ENCODE measurements at places on chromosomes 1 and 21.
A peak's percentile ranks its signal among the peaks of the same experiment; 100 is the strongest.

DNA sequence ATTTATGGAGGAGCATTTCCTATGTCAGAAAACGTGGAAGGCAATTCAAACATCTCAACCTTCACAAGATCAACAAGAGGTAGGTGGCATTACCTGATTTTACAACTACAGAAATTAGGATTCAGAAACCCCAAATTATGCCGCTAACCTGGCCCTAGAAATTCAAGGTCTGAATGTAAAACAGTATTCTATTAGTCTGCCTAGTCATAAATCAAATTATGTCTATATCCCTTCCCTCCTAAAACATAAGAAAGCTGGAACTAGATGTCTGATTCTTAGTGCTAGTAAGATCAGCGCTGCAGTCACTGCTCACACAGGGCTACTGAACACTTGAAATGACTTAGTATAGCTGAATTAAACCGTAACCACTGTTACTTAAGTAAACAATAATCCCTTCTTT is 1.4 kb downstream of the TOMM20 start:
- DNase-seq: no peak

GRCh38 chr1:17768651-17769241 is 13.6 kb downstream of the ACTL8 start:
- peak; percentile 28 for DNase-seq

GRCh38 chr1:32116531-32116930 is 8.7 kb downstream of the KPNA6 start:
- DNase-seq: no peak

GRCh38 chr21:38751379-38752050 is 54.2 kb upstream of the ETS2 start:
- DNase-seq: no peak

DNA sequence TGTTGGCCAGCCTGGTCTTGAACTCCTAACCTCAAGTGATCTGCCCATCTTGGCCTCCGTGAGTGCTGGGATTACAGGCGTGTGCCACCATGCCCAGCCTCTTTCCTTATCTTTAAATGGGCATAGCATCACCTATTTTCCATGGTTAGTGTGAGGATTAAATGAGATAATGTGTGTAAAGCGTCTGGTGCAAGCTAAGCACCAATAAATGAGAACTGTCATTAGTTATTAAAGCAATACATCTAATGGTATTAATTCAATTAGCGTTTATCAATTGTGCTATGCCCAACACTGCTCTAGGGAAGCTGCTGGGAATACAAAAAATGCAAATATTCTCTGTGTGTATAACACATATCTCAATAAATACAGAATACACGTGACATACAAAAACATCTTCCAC is 10.0 kb downstream of the EXOC8 start:
- no peak for DNase-seq

- DNase-seq: no peak
Observed at GRCh38 chr1:173301507-173301906, 94.4 kb upstream of the TNFSF4 start.

- no peak for DNase-seq
Observed at GRCh38 chr1:29312469-29313461, 76.4 kb downstream of the PTPRU start.

GRCh38 chr1:29425631-29426030 is 189.3 kb downstream of the PTPRU start:
- no peak for DNase-seq

GRCh38 chr1:94741510-94741909 is 78.6 kb upstream of the SLC44A3 start:
- DNase-seq: no peak

- DNase-seq: no peak
Observed at GRCh38 chr1:220044678-220045355, 1.5 kb downstream of the EPRS1 start.
